ENCODE measurements at places on chromosomes 2 and 18.

- no peak for DNase-seq
Measured at GRCh38 chr2:27412419-27413152, 3.2 kb upstream of the PPM1G start.

GRCh38 chr2:55555977-55556376 lies 36.5 kb downstream of the CFAP36 start:
- no peak for DNase-seq

DNA sequence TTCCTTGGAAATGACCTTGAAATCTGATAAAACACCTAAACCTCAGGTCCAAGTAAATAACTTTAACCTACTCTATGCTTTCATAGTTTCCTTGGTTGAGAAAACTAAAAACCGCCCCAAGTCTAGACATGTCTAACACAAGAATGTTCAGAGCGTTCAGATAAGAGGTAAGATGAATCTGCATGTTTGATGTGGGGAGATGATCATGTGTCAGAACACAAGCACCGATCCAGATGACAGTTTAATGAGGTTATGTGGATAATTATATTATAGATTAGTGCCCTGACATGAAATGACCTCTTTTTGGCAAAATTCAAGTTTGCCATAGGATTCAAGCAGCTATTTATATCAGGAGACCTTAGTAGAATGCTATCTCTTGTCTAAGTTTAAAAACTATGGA lies 729.8 kb upstream of the SOX11 start:
- DNase-seq = no peak

DNA sequence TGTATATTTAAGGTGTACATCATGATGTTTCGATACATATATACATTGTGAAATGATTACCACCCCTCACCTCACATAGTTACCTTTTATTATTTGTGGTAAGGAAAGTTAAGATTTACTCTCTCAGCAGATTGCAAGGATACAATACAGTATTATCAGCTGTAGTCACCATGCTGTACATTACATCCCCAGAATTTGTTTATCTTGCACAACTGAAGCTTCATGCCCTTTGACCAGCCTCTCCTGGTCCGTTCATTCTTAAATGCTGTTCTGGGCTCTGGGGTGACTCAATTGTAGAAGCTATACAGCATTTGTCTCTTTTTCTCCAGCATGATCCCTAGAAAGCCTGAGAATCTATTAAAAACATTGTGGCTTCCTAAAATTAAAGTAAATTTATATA lies 90.8 kb downstream of the PTPRM start:
- DNase-seq = no peak

- no peak for DNase-seq
Measured at GRCh38 chr2:229342376-229342775, 71.3 kb upstream of the PID1 start.

All from HL-60 (cell line).